Head of caudate nucleus (tissue), 42 donors: ENCODE measurements at places on chromosomes 16 and 17.

- no peak for DNase-seq
Observed at GRCh38 chr16:9911231-9911630, 271.0 kb downstream of the GRIN2A start.

DNA sequence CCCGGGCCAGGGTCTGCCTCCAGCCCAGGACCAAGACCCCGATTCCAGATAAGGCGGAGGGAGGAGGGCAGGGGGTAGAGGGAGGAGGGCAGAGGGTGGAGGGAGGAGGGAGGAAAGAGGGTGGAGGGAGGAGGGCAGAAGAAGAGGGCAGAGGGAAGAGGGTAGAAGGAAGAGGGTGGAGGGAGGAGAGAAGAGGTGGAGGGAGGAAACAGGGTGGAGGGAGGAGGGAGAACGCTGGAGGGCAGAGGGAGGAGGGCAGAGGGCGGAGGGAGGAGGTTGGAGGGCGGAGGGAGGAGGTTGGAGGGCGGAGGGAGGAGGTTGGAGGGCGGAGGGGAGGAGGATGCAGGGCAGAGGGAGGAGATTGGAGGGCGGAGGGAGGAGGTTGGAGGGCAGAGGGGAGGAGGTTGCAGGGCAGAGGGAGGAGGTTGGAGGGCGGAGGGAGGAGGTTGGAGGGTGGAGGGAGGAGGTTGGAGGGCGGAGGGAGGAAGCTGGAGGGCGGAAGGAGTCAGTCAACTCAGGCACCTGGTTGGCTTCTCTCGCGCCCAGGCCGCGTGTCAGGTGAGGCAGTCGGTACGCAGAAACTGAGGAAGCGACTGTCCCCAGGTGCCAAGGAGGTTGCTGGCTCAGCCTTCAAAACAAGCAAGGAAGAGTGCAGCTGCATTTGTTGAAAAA, 65.2 kb downstream of the KLHDC4 start:
- DNase-seq = no peak

GRCh38 chr17:46730026-46730425, 88.5 kb downstream of the WNT3 start:
- no peak for DNase-seq

DNA sequence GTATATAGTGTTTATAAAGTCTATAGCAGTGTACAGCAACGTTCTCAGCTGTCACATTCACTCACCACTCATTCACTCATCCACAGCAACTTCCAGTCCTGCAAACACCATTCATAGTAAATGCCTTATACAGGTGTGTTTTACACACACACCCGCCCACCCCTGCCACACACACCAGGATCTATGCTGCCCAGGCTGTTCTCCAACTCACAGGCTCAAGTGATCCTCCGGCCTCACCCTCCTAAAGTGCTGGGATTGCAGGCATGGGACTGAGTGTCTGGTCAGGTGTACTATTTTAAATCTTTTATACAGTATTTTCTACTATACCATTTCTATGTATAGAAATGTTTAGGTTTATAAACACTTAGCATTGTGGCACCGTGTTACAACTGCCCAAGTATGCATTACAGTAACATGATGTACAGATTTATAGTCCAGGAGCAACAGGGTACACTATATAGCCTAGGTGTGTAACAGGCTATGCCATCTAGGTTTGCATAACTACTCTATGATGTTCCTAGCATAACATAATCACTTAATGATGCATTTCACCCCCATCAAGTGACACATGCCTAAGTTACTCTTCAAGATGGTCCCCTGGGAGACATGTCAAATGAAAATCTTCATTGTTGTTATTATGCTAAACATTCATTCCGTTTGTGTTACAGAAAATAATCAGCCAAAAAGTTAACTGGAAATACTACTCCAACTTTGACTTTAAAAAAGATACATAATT, 42.5 kb downstream of the CREBBP start:
- no peak for DNase-seq
